ENCODE measurements at places on chromosomes 7 and 10. TPM values are rescaled to one million over a fixed set of nuclear protein-coding genes. Genes with fewer than 3 reads are reported as not detected.

- DNase-seq, result no peak
Observed at GRCh38 chr10:6398399-6398798, 181.7 kb downstream of the PRKCQ start.

DNA sequence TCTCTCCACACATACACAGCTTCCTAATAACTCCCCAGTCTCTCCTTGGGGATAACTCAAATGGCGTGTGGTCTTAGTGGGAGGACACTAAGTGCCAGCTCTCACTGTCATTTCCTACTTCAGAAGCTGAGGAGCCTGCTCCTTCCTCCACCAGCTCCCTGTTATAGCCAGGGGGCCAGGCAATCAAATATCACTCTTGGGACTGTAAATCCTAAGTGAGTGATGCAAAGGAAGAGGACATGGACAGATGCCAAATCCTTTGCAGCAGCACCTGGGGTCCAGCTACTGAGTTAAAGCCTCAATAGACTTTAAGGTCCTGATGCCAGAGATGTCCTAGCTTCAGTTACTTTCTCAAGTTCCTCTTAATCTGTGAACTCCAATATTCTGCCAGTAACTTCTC is 34.1 kb downstream of the SEM1 start:
- no peak for DNase-seq

DNA sequence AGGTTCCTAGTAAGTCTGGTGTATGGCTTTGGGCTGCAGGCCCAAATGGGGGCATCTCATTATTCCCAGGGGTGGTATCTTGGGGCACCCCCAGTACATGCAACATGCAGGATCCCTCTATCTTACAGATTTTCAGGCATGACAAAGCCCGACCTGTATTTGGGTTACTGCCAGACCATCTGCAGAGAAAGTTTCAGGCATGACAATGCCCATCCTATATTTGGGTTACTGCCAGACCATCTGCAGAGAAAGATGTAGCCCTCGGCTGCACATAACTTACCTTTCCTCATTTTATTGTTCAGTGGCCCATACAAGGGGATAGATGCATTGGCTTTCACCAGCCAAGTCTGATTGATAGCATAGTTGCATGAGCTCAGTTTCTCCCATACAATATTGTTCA is 112.2 kb upstream of the RAB18 start:
- no peak for DNase-seq

DNA sequence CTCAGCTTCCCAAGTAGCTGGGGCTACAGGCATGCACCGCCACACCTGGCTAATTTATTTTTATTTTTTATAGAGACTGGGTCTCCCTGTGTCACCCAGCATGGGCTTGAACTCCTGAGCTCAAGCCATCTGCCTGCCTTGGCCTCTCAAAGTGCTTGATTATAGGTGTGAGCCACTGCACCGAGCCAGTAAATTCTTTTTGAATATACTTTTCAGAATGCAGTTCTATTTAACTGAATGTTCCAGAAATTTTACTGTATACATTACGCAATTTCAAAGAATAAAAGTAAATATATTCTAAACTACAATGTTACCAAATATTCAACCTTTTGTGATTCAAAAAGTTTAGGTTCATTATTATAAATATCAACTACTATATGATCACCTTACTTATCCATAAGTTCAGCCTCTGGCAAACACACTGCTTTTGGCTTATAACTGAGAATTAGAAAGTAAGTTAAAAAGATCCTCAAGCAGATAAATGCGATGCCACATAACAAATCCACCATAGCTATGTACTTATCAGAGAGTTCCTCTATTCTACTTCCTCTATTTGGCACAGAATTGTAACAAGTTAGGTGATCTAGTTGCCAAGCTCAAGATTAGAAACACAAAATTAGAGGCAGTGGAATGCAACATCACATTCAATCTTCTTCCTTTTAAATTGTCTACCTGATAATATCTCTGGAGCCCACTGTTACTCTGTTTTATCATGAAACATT is 118.2 kb downstream of the ANK3 start:
- DNase-seq, result no peak

DNA sequence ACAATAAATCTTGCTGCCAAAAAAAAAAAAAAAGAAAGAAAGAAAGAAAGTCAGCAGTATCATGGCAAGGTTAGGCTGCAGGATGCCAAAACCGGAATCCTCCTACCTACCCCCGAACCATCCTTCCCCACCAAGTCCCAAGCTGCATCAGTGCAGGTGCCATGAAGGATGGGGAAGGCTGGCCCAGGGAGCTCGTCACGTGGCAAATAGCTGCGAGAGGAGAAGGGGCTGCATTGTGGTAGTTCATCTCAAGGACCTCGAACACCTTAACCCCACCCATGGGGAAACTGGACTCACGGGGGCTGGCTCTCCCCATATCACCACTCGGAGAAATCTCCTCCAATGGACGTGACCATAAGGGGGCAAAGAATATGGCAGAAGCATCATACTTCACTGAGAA is 86.2 kb downstream of the TACC2 start:
- DNase-seq, result no peak

DNA sequence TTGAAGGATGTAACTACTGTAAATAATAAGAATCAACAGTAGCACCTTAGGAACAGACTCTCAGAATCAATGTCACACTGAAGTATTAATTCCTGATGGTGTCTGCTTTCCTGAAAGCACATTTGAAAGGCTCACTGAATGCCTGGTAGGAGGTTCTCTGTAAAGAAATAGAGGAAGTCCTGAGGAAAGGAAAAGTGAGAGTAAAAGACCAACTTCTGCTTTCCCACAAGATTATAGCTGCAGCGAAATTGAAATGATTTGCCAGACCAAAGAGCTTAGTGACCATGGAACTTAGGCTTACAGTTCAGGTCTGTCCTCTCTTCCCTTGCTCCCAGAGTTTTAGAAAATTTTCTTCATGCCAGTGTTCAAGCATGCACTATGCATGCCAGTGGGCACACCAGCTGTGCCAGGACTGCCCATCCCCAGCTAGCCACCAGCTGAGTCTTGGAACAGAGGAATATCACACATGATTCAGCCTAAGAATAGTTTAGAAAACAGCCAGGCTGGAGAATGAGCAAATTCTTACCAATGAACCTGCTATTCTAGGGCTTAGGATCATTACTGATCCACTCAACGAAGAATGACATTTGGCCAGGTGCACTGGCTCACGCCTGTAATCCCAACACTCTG is 123.2 kb downstream of the HERPUD2 start:
- DNase-seq, result no peak

Gene CNPY1
- not detected for total RNA-seq

- no peak for DNase-seq
Observed at GRCh38 chr10:96288151-96288621, 16.0 kb upstream of the DNTT start.

GRCh38 chr7:100677308-100678267 is 4.0 kb downstream of the GNB2 start:
- DNase-seq, result peak; percentile 56

DNA sequence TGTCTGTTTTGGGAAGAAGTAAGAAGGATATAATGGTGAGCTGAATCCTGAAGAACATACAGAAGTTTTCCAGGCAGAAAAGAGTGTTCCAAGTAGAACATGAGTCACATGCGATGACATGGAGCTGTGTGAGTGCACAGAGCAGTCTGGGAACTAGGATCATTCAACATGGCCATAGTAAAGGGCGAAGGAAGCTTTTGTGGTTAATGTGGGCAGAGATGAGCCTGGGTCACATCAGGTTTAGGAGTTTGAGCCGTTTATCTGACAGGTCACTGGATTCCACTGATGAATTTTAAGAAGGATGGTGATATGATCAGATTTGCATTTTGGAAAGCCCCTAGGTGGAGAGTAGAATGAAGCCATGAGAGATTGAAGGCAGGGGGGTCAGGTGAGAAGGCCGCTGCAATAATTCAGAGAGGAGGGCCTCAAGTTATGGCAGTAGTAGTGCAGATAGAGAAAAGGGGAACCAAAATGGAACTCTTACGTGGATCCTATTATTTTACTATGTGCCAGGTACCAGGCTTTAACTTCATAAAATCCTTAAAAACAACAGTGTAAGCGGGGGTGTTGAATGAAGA is 171.3 kb downstream of the RNLS start:
- no peak for DNase-seq

All from psoas muscle (tissue), 8 donors.